ENCODE measurements at places on chromosomes 5 and 9.

GRCh38 chr5:74064225-74064624 is 438.2 kb downstream of the ARHGEF28 start:
- no peak for DNase-seq

- DNase-seq = no peak
Observed at GRCh38 chr5:158614951-158615350, 484.8 kb downstream of the EBF1 start.

- peak; percentile 14 for DNase-seq
Observed at GRCh38 chr5:139611703-139612584, 36.2 kb upstream of the CXXC5 start.

DNA sequence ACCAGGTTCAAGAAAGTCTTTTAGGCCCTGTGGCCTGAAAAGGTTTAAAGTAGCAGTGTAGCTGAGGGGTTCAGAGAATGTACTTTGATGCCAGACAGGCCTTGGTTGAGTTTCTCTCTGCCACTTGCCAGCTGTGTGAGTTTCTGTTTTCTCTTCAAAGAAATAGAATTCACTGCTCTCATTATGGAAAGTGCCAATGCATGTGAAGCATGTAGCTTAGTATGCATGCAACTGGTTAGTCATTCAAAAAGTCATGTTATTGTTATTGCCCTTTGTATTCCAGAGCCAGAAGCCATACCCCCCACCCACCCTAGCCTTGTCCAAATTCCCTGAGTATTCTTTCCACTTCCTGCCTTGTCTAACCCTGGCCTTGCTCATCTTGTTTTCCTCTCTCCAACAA is 101.7 kb downstream of the ADRB2 start:
- peak; percentile 70 for DNase-seq

DNA sequence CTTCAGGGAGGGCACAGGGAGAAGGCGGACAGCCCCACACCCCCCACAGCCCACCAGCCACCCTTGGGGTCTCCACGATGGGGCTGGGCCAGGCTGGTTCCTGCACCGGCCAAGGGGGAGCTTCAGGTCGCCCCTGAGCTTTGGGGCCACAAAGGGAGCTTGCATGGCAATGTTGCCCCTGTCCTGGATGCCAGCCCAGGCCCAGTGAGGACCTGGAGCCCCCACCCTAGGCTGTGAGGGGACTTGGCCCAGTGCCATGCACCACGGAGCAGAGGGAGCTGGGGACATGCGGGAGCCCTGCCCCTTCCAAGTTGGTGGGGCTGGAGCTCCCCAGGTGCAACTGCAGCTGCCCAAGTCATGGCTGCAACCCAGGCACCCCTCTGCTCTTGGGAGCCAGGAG is 18.4 kb downstream of the TMEM38B start:
- no peak for DNase-seq

DNA sequence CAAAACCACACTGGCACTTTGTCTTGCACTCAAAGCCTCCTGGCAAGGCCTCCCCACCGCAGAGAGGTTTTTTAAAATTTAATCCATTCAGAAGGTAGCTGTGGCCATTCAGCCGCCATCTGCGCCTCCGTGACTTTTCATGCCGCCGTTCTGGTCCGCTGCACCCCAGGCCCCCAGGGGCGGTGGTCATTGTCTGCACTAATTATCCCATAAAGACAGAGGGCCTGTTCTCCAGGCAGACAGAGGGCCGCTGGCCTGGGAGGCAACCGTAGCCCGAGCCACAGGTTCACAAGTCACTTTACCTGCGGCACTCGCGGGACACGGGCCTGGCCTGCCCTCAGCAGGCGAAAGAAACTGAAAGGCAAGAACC is 49.4 kb downstream of the EXD3 start:
- no peak for DNase-seq

DNA sequence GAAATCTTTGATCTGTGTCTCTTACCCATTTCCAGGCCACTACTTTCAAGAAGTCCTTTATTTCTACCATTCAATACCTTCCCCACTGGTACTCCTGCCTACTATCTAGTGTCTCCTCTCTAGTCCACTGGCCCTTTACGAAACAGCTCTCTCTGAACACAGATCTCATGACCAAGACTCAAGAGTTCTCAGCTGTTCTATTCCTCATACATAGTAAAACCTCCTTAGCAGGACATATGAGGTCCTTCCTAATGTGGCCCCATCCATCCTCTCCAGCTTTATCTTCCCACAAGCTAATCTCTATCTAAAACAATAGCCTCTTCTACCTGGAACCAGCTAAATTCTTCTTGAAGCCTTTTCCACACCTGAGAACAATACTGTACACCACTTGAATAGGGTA is 2.6 kb downstream of the TEX10 start:
- DNase-seq = no peak

DNA sequence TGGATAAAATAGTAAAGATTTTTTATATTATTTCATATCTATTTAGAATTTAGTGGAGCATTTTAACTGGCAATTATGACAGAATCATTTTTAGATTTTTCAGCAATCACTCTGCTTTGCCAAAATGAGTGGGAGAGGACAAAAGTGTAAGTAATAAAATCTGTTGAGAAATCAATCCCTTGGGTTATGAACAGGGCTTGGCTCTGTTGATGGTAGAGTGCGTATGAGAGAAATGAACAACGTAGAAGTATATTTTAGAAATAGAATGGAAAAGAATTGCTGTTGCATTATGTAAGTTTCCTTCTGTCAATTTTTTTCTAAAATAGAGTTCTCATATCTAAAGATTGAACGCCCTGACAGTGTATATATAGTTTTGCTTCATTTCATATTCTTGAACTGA is 154.1 kb upstream of the PRDM9 start:
- no peak for DNase-seq

DNA sequence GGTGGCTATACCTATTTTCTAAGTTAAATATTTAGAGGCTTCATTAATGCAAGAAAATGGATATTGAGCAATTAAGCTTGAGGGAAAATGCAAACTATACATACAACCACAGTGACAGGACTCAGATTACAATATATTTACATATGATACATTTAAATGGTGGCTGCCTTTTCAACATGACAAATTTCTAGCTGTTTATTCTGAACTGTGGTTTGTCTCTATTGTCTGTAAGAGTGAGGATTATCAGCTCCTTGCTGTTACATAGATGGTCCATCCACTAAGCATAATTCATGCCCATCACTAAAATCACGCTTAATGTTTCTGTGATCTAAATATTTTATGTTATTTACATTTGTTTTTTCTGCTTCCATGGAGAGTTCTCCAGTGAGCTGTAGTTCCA is 81.1 kb upstream of the SGCD start:
- DNase-seq = no peak

GRCh38 chr9:35114840-35115628 is 628 bp downstream of the ATOSB start:
- DNase-seq = peak; percentile 72

GRCh38 chr9:112158656-112159367 is 16.3 kb downstream of the SUSD1 start:
- DNase-seq = no peak

GRCh38 chr9:123821619-123822018 is 108.3 kb downstream of the DENND1A start:
- no peak for DNase-seq

DNA sequence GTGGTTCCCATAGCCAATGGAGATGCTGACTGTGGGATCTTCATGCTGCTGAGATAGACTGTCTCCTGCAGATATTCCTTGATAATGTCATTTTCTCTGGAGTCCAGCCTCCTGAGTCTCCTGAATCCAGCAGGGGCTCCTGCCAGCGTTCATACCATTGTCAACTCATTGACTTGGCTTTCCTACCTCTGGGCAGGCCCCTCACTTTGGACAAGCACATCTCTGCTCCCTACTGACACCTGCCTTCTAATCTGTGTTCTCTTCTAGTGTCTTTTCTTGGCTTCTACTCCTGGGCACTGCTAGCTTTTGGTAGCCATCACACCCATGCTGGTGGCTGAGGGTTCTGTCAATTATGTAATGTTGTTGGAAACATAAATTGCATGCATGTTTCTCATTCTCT is 138.0 kb downstream of the ADCY2 start:
- no peak for DNase-seq

DNA sequence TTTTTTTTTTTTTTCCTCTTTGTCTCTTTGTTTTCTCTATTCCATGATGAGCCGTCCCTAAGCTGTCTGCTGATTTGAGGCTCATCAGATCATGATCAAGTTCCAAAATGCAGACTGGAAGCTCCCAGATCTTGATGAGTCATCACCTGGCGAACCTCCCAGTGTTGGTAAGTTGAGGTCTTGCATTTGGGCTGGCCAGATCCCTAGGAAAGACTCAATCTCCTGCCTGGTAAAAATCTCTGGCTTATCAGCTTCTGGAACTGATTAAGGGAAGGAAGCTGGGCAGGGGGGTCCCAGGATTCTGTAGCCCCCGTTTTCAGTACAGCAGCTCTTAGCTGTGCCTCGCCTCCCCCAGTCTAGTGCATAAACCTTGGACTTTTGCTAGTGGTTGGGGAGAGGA is 69.0 kb downstream of the TSPAN17 start:
- peak; percentile 84 for DNase-seq

DNA sequence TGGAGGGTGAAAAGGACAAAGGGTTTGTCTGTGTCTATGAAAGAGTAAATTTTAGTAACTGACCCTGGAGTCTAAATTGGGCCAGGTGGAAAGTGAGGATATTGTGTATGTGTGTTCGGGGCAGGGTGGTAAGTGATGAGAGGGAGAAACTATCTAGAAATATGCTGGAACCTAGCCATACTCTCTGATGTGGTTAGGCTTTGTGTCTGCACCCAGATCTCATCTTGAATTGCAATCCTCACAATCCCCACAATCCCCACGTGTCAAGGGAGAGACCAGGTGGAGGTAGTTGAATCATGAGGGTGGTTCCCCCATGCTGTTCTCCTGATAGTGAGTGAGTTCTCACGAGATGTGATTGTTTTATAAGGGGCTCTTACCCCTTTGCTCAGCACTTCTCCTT is 60.6 kb downstream of the COMMD10 start:
- DNase-seq = no peak

DNA sequence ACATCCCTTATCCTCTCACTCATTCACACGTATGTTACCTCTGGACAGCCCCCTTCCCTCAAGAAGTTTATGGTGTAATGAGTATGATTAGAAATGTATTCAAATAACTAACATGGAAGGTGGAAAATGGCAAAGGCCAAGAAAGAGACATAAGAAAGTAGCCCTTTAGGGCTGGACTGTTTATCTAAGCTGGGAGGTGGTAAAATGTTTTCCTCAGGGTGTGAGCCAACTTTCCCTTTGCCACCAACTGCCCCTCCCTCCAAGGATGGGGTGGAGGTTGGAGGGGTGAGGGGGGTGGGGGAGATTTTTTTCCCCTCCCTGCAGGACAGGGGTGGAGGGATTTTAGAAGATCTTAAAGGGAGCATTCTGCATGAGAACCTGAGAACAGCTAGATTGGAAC is 8.2 kb downstream of the SLC45A2 start:
- DNase-seq = no peak

GRCh38 chr9:111902391-111903139 is 6.0 kb downstream of the UGCG start:
- DNase-seq = peak; percentile 80

GRCh38 chr9:116837018-116837989 is 150.2 kb downstream of the TRIM32 start:
- DNase-seq = no peak

GRCh38 chr5:36443941-36444340 is 142.2 kb upstream of the RANBP3L start:
- DNase-seq = no peak

- DNase-seq = peak; percentile 14
Observed at GRCh38 chr9:18122171-18122570, 351.8 kb upstream of the ADAMTSL1 start.

DNA sequence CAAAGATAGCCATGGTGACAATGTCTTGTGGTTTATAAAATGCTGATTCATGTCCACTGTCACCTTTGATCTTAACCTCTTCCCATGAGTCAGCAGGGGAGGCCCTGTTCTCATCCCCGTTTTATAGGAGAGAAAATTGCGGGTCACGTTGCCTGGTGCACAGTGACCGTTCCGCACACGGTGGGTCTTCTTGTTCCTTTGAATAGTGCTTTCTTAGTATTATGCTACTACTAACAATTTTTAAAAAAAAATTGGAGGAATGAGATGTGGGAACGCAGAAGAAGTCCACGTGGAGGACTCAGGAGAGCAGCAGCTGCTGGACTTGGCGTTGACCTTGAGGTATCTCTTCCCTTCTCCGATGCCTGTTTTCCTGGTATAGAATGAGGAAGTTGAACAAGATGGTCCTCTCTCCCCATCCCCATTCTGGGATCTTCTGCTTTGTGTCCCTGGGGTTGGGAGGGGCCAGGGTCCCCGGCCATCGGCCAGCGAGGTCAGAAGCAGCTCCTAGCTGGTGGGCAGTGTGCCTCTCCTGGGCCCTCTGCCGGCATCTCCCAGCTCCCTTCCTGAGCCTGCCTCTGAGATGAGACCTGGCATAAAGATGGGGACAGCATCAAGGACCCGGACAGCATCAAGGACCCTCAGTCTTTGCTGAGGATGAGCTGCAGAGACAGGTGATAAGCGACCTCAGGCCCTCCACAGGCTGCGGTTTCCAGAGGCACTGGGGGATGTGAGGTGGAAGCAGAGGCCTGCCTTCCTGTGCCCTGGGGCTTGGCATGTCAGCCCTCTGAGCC is 143.9 kb downstream of the C9orf50 start:
- peak; percentile 69 for DNase-seq

DNA sequence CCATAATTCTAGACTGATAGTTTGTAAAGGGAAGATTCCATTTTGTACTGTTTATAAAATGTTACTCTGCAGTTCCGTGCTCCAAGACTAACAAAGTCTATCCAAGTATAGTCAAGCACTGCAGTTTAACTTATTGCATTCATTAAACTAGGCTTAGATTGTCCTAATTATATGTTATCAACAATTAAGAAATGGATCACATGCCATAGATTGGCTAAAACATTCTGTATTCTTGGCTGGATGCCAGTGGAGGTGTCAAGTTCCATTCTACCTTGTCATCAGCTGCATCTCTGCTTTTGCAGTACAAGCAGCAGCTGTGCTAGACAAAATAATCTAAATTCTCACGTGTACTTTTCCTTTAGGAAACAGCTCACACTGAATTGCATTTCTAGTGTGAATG is 69.4 kb upstream of the MEF2C start:
- peak; percentile 9 for DNase-seq

- DNase-seq = no peak
Observed at GRCh38 chr9:91223000-91223399, 138.7 kb downstream of the AUH start.

DNA sequence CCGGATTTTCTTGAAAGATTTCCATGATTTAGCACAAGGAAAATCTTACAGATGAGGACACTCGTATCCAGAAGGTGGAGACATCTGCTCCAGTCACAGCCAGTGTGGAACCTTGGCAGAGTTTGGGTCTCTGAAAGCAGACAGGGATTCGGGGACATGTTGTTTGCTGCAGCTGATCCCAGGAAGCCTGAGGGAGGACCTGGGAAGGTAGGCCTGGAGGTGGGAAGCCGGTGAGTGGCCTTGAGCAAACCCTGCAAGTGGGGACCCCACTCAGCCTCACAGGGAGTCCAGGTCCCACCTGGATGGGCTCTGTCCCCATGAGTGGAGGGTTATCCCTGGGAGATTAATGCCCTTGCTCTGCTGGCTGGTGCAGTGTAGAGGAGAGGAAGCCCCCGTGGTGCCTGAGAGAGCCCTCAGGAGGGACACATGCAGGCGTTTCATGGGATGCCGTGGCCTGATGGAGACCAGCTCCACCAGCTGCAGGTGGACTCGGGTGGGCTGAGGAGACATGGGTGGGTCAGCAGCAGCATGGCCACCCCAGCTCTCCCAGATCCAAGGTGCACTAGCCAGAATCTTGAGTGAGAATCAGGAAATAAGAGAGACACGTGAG is 7.8 kb downstream of the MRPS2 start:
- DNase-seq = no peak

GRCh38 chr5:91272858-91273257 is 110.3 kb downstream of the ARRDC3 start:
- DNase-seq = peak; percentile 86

GRCh38 chr5:59905188-59905587 is 11.7 kb upstream of the PDE4D start:
- DNase-seq = no peak
